Fibroblast of skin of right biceps (primary cell): ENCODE measurements at places on chromosomes 12 and 14.

DNA sequence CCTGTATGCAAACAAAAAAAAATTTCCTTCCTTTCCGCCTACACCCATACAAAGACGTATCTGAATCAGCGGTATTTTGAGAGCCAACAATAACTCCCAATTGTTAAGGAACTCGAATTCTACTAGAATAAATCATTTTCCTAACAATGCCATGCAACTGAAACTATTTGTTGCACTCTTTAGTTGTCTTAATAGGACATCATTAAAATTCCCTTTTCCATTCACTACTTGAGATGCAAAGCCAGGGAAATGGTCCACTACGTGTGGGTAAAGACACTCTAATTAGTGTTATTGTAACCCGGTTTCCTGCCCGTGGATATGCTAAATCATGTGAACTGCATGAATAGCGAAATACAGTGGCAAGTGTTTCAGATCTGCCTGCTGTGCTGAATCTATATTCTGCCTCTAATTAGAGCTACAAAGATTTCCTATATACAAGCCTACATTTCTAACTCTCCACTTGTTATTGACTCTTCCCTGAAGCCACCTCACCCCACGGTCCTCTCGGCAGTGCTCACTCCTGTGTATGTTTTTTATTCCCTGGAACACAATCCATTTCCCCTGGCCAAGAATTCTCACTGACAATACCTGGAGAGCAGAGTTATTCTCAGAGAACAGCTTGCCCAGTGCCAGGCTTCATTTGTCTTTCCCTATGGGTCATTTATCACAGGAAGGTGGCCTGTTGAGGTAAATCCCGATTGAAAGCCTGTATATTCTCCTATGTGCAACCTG lies 168.3 kb downstream of the PAWR start:
- no peak for DNase-seq

DNA sequence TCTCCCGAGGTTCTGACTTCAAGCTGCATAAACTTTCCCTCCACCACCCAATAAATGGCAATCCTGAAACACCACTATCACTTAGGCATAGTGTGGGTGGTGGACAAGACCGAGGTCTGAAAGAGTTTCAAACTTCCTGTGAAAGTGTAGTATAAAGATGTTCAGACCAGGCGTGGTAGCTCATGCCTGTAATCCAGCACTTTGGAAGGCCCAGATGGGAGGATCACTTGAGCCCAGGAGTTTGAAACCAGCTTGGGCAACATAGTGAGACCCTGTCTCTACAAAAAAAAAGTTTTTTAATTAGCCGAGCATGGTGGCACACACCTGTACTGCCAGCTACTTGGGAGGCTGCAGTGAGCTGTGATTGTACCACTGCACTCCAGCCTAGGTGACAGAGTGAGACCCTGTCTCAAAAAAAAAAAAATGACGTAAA lies 61.9 kb downstream of the CCDC92 start:
- no peak for DNase-seq

DNA sequence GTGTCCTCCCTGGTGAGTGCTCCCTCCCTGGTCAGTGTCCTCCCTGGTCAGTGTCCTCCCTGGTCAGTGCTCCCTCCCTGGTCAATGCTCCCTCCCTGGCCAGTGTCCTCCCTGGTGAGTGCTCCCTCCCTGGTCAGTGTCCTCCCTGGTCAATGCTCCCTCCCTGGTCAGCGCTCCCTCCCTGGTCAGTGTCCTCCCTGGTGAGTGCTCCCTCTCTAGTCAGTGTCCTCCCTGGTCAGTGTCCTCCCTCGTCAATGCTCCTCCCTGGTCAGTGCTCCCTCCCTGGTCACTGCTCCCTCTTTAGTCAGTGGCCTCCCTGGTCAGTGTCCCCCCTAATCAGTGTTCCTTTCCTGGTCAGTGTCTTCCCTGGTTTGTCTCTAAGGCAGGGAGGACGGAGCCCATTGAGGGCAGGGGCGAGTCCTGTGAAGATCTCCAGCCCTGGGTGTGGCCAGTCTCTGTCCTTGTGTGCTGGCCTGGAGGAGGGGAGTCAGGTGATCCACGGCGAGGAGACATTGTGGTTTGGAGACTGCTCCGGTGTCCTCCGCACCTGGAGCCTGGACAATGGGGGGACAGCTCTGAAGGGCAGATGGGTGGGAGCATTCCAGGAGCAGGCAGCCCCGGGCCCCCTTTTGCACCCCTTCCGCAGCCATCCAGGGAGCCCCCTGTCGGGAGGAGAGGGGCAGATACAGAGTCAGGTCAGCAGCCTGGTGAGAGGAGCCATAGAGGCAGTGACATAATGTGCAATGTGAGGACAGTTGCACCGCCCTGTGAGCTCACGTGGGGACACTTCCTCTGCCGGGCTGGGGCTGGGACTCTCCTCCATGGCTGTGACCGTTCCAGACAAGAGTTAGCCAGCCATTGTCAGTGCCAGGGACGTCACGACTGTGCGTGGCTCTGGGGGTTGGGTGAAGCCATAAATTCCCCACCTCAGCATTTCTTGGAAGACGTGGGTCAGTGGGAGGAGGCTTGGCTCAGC lies 93.4 kb downstream of the ADGRD1 start:
- DNase-seq: no peak

DNA sequence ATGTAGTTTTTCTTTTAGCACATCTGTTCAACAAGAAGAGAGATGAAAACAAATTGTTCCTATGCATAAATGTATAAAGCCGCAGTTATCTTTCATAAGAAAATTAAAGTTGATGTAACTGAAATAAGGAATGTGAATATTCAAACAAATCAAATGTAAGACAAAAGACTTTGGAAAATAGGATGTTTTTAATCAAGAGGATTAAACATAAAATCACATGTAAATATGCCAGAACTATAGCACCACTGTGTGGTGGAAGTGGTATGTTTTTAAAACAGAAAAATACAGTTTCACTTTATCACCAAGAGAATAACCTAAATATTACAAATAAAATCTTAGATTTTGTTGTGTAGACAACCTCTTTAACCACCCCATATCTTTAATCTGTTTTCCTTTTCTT lies 40.4 kb downstream of the CAPS2 start:
- DNase-seq: peak; percentile 3

DNA sequence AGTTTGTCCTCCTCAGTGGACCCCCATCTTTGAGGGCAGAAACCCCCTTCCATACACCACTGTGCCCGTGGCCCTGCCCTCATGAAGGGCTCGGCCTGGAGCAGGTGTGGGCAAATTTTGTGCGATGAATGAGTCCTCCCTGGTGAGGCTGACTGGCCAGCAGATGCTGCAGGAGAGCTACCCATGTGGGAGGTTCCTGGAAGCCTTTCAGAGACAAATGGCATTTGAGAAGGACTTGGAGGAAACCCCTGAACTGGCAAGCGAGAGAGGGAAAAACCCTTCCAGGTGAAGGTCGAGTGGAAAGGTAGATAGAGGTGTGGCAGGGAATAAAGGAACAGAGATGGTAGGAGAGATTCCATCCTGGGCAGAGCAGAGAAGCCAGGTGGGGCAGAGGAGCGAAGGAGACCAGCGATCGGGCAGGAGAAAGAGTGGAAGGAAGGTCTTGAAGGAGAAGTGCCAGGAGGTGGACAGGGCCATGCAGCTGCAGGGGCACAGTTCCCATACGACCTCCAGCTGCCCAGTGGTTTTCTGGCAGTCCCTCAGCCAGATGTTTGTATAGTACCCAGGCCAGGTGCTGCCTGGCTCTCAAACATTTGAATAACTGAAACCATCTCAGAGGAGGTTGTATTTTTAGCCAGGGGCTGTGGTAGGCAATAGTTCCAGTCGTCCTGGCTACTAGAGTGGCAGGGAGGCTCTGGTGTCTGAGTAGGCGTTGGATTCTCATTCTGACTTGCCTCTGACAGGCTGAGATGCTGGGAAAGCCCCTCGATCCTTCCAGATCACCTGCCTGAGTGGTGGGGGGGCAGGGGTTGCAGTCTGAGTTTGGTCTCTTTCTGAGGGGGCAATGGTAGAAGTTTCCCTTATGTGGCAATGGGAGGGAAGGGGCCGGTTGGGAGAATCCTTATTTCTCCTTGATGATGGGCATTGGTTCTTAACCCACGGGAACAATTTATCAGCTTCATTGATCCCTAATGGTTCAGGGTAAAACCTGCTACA lies 40.1 kb downstream of the FBXL14 start:
- no peak for DNase-seq

GRCh38 chr14:63713764-63714163 lies 14.1 kb downstream of the SGPP1 start:
- peak; percentile 37 for DNase-seq

- DNase-seq: no peak
These were observed 32.8 kb upstream of the DEGS2 start for GRCh38 chr14:100192250-100192671.

DNA sequence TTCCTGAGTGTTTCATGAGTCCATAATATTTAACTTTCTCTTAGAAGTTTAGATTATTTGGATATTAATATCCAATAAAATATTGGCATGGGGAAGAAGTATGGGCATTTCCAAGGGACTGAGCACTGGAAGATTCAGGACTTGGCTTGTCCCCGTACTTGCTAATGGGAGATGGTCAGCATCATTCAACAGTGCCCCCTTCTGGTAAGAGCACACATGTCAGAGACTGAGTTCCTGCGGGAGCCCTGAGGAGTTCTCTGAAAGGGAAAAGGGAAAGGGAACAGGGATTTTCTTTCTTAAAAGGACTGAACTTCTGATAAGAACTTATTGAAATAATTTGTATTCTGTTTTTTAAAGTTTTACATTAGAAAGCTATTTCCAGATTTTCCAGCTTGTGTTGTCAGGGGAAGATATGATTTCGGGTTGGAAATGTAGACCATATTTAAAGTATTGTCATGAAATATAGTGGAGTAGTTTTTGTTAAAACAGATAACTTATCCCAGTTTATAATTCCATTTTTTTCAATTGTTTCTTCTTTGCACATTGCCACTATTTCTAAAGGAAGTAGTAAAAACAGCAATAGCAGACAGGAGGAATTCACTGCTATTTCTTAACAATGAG lies 59.8 kb upstream of the C12orf71 start:
- peak; percentile 69 for DNase-seq

DNA sequence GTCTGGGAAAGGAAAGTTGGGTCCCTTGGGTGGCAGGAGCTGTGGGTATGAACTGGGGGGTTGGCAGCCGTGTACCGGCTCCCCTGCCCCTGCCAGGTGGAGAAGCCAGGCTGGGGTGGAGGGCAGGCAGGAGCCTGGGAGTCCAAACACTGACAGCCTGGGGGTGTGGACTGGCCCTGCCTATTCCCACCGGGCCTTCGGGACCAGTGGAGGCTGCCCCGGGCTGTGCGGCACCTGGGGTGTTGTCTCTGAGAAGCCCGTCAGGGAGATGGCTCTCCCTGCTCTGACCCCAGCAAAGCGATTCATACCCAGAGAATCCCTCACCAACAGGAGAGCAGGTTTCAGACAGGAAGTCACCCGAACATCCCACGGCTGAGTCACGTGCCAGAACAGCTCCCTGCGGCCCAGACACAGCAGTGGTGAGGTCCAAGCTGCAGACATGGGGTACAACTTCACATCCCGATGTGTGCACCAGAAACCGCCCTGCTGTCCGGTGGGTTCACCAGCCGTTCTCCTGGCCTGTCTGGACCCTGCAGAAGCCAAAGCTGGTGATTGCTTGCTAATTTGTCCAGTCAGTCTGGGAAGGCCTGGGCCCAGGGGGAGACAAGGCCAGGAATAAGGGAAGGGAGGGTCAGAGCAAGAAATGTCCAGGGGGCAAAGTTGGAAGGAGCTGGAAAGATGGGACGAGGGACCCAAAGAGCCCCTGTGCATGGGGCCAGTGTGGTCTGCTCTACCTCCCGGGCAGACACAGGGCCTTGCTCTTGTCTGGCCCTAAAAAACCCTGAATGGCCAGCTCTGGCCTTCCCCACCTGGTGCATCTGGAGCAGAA lies 2.1 kb upstream of the GPR132 start:
- peak; percentile 57 for DNase-seq

- DNase-seq: no peak
These were observed 455.4 kb upstream of the DCN start for GRCh38 chr12:91637789-91638624.

- no peak for DNase-seq
These were observed 14.9 kb downstream of the TRMT61A start for GRCh38 chr14:103543721-103544387.

- no peak for DNase-seq
These were observed 22.0 kb upstream of the PPFIBP1 start for GRCh38 chr12:27502021-27502435.

GRCh38 chr12:98154850-98155249 lies 360.5 kb upstream of the TMPO start:
- peak; percentile 3 for DNase-seq

- DNase-seq: peak; percentile 3
These were observed 32.3 kb upstream of the FICD start for GRCh38 chr12:108482717-108483212.

DNA sequence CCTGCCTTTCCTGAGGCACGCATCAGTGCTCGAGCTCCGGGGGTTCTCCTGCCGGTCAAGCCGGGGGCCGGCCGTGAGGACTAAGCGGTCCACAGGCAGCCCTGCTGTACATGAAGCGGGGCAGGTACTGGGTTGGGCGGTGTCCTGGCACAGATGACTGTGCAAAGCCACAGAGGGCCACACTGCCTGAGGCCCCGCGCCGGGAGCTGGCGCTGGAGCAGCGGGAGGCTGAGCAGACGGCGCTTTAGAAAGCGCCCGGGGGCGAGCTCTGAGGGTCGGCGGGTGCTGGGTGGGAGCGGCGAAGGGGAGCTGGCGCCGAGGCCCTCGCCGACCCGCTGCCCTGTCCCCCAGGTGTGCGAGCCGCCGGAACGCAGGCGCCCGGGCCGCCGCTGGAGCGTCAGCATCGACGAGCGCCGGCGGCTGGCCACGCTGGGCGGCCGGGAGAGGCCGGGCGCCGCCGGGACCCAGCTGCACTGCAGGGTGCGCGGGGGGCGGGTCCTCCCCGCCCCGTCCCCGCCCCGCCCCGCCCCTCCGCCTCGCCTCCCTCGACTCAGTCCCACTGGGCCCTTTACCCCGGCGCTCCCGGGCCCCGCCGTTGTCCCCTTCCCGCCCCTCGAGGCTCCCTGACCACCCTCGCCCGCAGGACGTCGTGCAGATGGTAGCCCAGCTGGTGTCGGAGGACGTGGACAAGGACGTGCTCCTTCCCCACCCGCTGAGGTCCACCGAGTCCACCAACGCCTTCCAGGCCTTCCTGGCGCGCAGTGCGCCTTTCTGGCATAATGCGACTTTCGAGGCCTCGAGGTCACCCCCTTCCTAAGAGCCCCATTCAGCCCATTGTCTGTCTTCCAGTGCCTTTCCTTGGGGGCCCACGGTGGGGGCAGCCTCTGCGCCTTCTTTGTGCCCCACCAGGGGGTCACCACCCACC lies 8.3 kb upstream of the MTA1 start:
- DNase-seq: peak; percentile 44

GRCh38 chr14:77106666-77107065 lies 8.6 kb downstream of the CIPC start:
- no peak for DNase-seq
